B cell (primary cell): ENCODE measurements at places on chromosomes 6 and 20.

- no peak for DNase-seq
These were observed 3.9 kb downstream of the UTRN start for GRCh38 chr6:144289006-144289405.

- DNase-seq, result no peak
These were observed 38.5 kb upstream of the OGFRL1 start for GRCh38 chr6:71250099-71250602.

DNA sequence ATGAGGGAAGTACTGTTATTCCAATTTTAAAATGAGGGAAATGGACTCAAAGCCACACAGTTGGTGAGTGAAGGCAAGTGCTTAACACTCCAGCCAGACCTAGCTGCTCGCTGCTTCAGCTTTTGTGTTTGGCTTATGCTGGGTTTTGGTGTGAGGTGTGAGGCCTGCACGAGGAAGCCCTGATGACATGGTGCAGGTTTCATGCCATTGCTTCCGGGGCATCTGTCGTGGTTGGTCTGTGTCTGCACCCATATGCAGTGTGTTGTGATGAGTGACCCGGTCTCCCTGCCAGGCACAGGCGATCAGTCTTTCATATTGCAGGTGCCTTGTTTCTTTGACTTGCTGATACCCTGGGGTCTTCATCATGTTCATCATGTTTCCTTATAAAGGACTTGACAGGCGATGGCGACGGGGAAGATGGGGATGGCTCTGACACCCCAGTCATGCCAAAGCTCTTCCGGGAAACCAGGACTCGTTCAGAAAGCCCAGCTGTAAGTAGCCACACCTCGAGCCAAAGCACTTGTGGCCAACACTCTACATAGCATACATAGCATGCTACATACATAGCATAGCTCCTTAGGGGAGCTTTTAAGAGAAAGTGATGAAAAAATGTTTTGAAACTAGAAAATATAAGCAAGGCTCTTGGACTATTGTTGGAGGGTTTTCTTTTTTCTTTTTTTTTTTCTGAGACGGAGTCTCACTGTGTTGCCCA, 22.3 kb downstream of the DNMT3B start:
- DNase-seq, result no peak

DNA sequence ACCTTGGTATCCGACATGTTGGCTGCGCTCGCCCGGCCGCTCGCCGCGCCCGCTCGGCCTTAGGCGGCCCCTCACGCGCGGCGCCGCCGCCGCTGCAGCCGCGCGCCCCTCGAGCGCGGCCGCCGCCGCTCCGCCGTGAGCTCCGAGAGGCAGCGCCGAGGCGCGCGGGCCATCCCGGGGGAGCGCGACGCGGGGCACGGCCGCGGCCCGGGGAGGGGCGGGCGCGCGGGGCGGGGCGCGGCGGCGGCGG, at the start of gene KIF13A:
TSS of gene KIF13A (minus strand) at position 189 of the 250 bp plus-strand sequence. CDS start at position 17, 172 bp downstream.
- no peak for DNase-seq
